ENCODE measurements at places on chromosomes 11 and 22. TPM values are rescaled to one million over a fixed set of nuclear protein-coding genes. Genes with fewer than 3 reads are reported as not detected.

GRCh38 chr11:70742553-70743291 is 344.4 kb downstream of the CTTN start:
- H3K4me3 ChIP-seq = no peak overlapping the region
- no peak overlapping the region for H3K27ac ChIP-seq
- no peak for DNase-seq

DNA sequence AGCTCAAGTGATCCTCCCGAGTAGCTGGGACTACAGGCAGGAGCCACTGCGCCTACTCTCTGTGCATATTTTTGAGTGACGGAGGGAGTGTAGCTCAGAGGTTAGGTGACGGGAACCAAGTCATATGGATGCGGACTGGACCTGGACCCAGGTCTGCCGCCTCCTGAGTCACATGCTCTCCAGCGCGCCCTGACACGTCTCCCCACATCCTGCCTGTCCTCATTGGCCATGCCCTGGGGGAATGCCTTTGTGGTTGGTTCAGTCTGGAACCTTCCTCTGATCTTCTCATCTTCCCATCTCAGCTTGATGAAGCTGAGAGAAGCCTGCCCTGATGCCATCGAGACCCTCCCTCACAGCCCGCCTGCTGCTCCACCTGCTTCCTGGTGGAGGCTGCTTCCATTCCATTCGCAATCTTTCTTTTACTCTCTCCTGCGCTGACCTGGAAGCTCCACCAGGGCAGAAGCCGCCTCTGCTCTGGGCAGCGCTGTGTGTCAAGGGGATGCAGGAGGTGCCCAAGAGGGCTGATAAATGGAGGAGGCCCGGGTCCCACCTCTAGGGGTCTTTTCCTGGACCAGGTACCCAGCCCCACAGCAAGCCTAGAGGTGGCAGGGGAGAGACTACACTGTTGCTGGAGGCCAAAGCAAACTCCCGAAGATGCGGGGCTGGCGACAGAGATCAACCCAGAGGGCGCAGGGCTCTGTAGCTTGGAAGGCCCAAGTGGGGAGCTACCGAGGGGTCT is 13.9 kb upstream of the BAIAP2L2 start:
- no peak overlapping the region for H3K27ac ChIP-seq
- H3K4me1 ChIP-seq = no peaks in the 10 kb centered on the region
- no peak overlapping the region for H3K4me3 ChIP-seq

DNA sequence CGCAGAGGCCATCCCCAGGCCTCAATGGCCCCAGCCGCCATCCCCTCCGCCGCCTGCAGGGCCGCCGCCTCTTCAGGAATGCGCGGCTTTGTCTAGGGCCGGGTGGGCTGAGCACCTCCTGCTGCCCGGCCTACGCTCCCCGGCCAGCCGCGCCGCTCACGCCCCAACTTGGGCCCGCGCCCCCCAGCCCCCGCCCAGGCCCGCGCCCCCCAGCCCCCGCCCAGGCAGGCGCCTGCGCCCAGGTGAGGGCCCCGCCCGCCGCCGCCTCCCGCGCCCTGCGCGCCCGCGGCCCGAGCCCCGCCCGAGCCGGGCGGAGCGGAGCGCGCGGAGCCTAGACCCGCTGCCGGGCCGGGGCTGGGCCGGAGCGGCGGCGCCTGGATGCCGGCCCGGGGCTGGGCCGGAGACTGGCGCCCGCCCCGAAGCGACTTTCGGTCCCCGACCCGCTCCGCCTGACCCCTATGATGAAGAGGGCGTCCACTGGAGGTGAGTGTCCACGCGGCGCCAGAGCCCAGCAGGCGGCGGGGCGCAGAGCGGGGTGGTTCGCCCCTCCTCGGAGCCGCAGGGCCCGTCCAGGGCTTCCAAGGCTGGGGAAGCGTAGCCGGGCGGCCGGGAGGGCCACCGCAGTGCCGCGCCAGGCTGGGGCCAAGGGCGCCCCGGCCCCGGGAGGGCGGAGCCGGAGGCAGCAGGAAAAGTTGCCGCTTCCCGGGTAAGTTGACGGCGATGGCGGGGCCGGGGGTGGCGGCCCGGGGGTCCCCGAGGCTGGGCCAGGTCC is 34.3 kb upstream of the PRODH start:
- DNase-seq = no peak
- H3K27ac ChIP-seq = peak overlapping the region; percentile 26
- H3K4me3 ChIP-seq = peak overlapping the region; percentile 39
- peaks cover 26% of the 10 kb centered on the region for H3K27me3 ChIP-seq

- peaks cover 53% of the 10 kb centered on the region for H3K36me3 ChIP-seq
- peaks cover 31% of the 10 kb centered on the region for H3K4me1 ChIP-seq
- peak; percentile 90 for DNase-seq
- peak overlapping the region; percentile 94 for H3K27ac ChIP-seq
- H3K4me3 ChIP-seq = no peak overlapping the region
- no peaks in the 10 kb centered on the region for H3K27me3 ChIP-seq
Observed at GRCh38 chr22:30291058-30291892, 2.0 kb upstream of the CASTOR1 start.

DNA sequence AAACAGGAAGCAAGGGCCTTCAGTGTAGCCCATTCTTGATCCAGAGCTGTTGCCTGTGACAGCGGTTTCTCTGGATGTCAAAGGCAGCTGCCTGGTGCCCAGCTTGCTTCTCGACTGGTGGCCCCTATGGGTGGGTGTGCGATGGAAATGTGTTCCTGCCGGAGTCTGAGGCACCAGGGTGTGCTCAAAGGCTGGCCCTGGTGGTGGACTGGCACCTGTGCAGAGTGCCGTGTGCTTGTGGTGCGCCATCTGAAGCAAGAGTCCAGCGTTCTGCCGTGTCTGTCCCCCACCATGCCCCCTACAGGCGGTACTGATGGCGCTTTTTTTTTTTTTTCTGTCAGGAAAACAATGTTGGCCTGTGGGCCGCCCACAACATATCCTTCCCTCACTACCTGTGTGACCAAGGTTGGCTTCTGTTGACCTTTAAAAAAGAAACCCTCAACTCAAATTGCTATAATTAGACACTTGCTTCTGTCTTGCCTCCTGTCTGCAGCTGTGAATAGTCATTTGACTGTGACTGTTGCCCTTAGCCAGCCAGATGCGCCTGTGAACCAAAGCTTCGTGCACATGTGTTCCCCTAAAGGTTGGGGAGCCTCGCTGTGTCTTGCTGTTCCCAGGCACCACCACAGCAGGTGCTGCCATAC is 4.7 kb upstream of the RANBP1 start:
- H3K4me1 ChIP-seq = no peaks in the 10 kb centered on the region
- H3K27ac ChIP-seq = no peak overlapping the region
- H3K36me3 ChIP-seq = peaks cover 35% of the 10 kb centered on the region
- DNase-seq = no peak
- H3K4me3 ChIP-seq = no peak overlapping the region
- H3K27me3 ChIP-seq = no peaks in the 10 kb centered on the region

DNA sequence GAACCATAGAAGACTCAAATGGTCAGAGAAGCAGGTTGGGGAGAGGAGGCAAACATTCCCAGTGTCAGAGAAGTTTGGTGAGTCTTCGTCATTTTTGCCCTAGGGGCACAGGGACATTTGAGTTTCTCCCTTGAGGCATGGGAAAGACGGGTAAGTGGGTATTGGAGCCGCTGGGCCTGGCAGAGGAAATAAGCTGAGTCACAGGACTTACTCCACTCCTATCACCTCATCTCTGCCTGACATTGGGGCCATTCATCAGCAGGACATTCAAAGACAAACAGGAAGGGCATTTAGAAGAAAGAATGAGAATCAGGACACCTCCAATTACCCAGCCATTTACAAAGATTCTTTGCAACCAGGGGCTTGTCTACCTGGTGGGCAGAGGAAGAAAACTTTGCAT is 100.7 kb upstream of the SEZ6L start:
- H3K4me1 ChIP-seq = no peaks in the 10 kb centered on the region
- H3K27me3 ChIP-seq = no peaks in the 10 kb centered on the region
- no peak for DNase-seq
- H3K36me3 ChIP-seq = no peaks in the 10 kb centered on the region
- H3K27ac ChIP-seq = no peak overlapping the region

DNA sequence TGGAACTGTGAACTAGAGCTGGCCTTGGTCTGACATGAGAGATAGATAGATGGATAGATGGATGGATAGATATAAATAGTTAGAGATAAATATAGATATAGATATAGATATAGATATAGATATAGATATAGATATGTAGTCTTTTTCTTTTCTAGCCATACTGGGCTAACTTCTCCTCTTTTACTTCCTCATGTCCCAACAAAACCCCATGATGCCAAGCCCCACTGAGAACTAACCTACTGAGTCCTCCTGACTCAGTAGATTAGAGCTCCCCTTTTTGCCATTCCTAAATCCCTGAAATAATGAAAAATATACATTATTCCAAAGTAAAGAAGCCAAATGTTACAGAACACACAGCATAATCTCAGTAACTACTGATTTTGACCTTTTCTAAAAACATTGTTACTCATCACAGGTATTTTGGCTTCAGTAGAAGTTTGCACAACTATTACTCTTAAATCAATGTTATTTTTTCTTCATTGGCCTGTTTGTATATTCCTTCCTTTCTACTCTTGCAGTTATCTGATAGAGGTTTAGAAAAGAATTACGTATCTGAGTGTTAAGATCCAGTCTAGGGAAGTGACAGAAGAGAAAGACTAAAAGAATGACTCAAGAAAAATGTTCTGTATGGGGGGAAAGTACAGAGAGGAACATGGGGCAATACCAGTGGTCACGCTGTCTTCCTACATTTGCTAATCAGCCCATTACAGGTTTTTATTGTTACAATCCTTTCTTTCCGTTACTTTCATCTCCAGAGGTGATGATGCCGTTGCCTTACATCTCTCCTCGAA is 6.0 kb upstream of the OR10D3 start:
- no peak for DNase-seq
- no peak overlapping the region for H3K27ac ChIP-seq
- no peaks in the 10 kb centered on the region for H3K4me1 ChIP-seq
- no peaks in the 10 kb centered on the region for H3K27me3 ChIP-seq
- H3K36me3 ChIP-seq = no peaks in the 10 kb centered on the region
- no peak overlapping the region for H3K4me3 ChIP-seq

The SLC22A6 gene
- total RNA-seq = not detected

The F2 gene
- not detected for total RNA-seq

The KBTBD3 gene
- total RNA-seq = 12.3 TPM

The SHISA8 gene
- total RNA-seq = not detected

All from tibial nerve (tissue), 4 donors.